Pancreas (tissue), 10 donors: ENCODE measurements at places on chromosomes 16 and 17.

DNA sequence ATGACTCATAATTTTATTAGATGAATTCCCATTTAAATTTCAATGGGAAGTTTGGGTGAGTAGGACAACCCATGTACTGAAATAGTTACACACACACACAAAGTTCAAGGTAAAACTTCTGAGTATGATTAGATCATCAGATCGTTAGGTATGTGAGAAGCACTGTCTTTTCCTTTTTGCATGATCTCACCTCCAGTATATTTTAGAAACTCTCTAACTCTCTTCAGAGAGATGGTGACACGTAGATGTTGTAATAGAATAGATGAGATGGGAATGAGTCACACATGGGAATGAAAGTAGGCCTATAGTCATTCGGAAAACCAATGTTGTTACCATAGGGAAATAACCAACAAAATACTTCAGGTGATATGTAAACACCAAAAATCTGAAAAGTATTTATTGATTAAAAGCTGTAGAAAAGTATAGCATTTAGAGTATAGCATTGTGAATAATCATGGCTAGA lies 22.2 kb downstream of the KRT23 start:
- no peak overlapping the region for H3K27ac ChIP-seq
- H3K27me3 ChIP-seq, result no peaks in the 10 kb centered on the region
- no peak overlapping the region for H3K4me3 ChIP-seq
- H3K36me3 ChIP-seq, result no peaks in the 10 kb centered on the region
- no peak for DNase-seq
- no peaks in the 10 kb centered on the region for H3K4me1 ChIP-seq

DNA sequence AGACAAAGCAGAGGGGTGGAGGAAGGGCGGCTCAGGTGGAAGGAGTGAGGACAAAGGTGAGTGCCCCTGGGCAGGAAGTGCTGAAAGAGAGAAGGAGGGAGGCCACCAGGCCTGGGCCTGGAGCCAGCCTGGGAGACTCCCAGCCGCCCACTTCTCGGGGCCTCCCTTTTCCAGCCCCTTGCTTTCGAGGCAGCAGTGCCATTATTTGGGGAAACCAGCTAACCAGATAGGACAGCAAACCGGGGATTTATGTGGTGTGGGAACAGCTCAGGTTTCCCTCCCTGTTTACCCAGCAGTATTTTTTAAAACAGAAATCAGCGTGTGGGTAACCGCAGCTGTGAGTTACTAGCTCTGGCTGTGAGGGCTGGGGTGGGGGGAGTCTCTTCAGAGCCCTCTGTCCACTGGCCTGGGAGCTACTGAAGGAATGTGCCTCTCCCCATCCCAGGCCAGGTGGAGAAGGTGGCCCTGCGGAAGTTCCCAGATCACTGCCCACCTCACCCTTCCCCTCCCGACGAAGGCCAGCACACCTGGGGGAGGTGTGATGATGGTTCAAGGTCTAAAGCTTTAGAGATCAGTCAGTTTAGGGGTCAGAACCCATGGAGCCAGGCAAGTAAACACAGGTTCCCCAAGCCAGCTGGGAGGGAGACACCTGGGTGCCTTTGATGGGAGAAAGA lies 8.4 kb upstream of the MEOX1 start:
- H3K36me3 ChIP-seq, result no peaks in the 10 kb centered on the region
- no peak overlapping the region for H3K27ac ChIP-seq
- H3K27me3 ChIP-seq, result no peaks in the 10 kb centered on the region
- no peak overlapping the region for H3K4me3 ChIP-seq
- H3K4me1 ChIP-seq, result no peaks in the 10 kb centered on the region
- no peak for DNase-seq

DNA sequence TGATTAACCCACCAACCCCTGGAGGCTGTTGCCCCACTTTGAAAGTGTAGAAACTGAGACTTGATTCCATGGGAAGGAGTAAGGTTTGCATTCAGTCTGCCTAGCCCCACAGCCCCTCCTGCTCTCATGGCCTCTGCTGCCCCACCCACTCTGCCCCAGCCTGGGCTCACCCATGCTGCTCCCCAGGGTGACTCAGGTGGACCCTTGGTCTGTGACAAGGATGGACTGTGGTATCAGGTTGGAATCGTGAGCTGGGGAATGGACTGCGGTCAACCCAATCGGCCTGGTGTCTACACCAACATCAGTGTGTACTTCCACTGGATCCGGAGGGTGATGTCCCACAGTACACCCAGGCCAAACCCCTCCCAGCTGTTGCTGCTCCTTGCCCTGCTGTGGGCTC lies 6.5 kb downstream of the PRSS41 start:
- no peak overlapping the region for H3K27ac ChIP-seq
- no peak for DNase-seq
- no peak overlapping the region for H3K4me3 ChIP-seq
- H3K4me1 ChIP-seq, result no peaks in the 10 kb centered on the region
- no peaks in the 10 kb centered on the region for H3K27me3 ChIP-seq

GRCh38 chr16:68517606-68518166 lies 21.4 kb upstream of the ZFP90 start:
- H3K27ac ChIP-seq, result no peak overlapping the region
- H3K4me1 ChIP-seq, result no peaks in the 10 kb centered on the region
- H3K36me3 ChIP-seq, result no peaks in the 10 kb centered on the region
- no peak overlapping the region for H3K4me3 ChIP-seq

- H3K4me3 ChIP-seq, result no peak overlapping the region
- no peak for DNase-seq
- H3K4me1 ChIP-seq, result peaks cover 39% of the 10 kb centered on the region
- H3K27me3 ChIP-seq, result no peaks in the 10 kb centered on the region
- H3K36me3 ChIP-seq, result no peaks in the 10 kb centered on the region
Observed at GRCh38 chr17:31497994-31498826, 106.7 kb downstream of the RAB11FIP4 start.

- H3K27ac ChIP-seq, result no peak overlapping the region
- H3K4me1 ChIP-seq, result no peaks in the 10 kb centered on the region
- no peak for DNase-seq
Observed at GRCh38 chr16:51095890-51096626, 55.0 kb downstream of the SALL1 start.
